Panc1 (cell line): ENCODE measurements at places on chromosomes 4 and X. TPM values are rescaled to one million over a fixed set of nuclear protein-coding genes. Genes with fewer than 3 reads are reported as not detected.

- DNase-seq: no peak
Observed at GRCh38 chr4:173527103-173527891, 2.7 kb downstream of the HAND2 start.

GRCh38 chr4:26753617-26754016 lies 107.0 kb upstream of the STIM2 start:
- DNase-seq: no peak

GRCh38 chr4:149884529-149885181 lies 69.0 kb upstream of the IQCM start:
- DNase-seq: no peak

DNA sequence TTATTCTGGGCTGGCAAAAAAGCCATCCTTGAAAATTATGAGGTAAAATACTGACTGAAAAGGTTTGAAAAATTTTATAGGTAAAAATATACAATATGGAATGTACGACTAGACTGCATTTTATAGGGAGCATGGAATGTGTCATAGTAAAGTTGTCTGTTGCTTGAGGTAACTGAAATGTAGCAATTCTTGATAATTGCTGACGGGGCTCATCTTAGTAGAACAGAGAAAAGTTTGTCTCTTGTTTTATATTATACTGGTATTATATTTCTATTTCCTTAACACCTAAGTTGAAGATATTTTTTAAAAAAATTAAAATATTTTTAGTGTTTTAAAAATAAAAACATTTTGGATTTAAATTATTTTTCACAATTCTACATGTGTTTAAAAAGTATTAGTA lies 11.0 kb downstream of the GRIA2 start:
- DNase-seq: no peak

GRCh38 chr4:112185740-112186670 lies 40.8 kb downstream of the FAM241A start:
- no peak for DNase-seq

DNA sequence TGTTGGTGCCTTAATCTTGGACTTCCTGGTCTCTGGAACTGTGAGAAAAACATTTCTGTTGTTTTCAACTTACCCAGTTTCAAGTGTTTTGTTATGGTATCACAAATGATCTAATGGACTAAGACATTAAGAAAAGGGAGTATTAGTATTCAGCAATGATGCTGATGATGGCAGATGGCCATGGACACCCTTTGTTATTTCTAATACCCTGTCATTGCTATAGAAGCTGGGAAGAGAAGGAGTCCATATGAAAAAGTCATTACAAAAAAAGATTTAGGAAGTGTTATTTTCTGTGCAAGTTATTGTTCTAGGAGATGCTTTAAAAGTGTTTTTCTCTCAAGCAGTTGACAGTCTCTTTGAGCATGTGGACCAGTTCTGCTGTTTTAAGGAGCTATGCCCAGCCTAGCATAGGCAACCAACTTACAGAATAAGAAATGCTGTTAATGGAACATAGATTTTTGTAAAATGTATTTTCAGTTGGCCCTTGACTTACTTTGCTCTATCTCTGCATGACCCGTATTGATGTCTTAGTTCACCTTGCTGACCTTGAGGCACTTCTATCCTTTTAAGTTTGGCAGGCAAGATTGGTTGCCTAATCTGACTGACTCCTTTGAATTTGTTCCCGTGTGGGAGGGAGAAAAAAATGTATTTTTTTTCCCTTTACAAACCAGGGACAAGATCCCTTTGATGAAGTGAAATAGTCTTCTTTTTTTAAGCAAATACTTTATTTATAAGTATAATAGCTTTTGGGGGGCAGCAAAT lies 6.0 kb upstream of the AFP start:
- no peak for DNase-seq

- no peak for DNase-seq
Observed at GRCh38 chr4:107519053-107519452, 201.0 kb downstream of the PAPSS1 start.

GRCh38 chrX:18406531-18407266 lies 18.7 kb upstream of the CDKL5 start:
- DNase-seq: no peak

GRCh38 chr4:26151615-26152014 lies 169.2 kb upstream of the RBPJ start:
- no peak for DNase-seq

DNA sequence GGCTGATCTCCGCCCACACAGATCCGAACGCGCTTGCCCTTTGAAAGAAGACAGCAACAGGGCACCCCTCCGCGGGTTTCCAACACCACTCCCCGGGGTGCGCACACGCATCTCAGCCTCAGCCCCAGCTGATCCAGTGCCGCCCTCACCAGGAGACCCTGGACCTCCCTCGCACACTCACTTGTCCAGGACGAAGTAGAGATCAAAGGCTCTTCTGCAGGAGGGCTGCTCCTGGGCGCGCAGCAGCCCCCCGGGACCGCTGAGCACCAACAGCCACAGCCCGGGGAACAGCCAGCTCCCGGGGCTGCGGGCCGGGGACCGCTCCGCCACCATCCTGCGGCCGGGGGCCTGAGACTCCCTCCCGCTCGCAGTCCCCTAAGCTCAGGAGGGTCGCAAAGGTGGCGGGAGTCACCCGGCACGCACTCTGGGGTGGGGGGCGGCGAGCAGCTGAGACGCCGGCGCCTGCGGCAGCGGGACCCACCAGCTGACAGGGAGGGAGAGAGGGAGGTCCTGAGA lies 743 bp downstream of the ANTXR2 start:
- no peak for DNase-seq

DNA sequence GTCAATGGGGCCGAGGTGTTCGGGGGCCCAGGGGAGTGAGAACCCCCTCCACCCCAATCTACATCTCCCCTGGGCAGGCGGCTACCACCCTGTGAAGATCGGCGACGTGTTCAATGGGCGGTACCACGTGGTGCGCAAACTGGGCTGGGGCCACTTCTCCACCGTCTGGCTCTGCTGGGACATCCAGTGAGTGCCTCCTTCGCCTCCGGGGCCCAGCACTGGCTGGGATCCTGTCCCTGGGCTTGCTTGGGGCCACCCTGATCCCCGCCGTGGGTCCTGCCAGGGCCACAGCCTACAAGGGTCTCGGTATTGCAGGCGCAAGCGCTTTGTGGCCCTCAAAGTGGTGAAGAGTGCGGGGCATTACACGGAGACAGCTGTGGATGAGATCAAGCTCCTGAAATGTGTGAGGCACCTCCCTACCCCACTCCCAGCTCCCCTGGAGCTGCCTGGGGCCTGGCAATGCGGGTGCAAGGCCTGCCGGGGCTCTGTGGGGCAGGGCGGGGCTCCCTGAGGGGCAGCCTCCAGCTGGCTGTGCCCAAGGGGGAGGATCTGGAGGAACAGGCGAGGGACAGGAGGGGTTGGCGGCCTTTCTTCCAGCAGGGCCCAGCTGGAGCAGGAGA lies 697 bp downstream of the SRPK3 start:
- no peak for DNase-seq

- no peak for DNase-seq
Observed at GRCh38 chrX:17550011-17550410, 175.0 kb downstream of the NHS start.

GRCh38 chr4:149791851-149792250 lies 23.8 kb downstream of the IQCM start:
- no peak for DNase-seq

DNA sequence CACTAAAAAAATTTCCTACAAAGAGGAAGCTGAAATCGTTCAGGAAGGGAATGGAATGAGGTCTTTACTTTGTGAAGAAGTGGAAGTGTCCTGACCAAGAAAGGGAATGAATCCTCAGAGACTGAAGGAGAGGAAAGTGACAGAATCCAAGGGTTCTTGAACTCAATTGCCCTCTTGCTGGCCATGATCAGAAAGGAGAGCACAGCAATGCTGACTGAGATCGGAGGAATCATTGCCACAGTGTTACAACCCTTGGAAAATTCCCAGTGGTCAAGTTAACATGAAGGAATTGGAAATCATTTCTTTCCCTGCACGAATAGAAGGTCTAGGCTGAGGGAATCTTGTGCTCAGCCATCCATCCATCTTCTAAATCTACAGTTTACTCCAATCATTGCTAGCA lies 190.0 kb upstream of the NEIL3 start:
- no peak for DNase-seq

- DNase-seq: no peak
Observed at GRCh38 chr4:1359144-1359501, 12.1 kb downstream of the UVSSA start.

- no peak for DNase-seq
Observed at GRCh38 chr4:7013175-7013574, 30.0 kb upstream of the TADA2B start.

DNA sequence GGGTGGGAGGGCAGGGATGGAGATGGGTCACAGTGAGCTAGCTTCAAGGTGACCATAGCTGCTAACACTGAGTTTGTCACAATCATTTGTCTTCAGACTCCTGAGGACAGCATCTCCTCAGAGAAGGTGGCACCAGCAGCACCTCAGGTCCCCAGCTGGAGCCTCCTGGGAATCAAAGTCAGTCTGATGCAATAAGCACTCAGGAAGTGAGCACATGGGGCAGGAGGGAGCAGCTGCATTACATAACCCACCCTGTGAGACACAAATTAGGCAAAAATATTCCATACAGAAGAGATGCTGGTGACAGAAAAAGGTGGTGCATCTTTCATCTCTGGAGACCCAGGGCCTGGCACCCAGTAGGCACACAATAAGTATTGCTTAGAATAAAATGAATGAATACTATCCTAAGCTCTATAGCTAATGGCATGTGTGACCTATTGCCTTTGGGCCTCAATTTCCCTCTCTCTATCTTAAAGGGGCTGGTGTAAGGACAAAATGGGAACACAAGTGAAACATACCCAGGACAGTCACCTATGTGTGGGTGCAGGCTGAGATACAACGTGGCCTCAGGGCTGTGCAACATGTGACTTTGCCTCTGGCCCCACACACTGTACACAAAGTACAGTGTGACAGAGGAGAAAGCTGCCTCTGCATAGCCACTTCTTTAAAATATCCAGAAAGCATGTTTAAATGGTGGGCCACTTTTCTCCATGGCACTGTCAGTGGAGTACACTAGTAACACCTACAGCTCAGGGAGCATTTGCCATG lies 37.1 kb downstream of the SLC39A8 start:
- DNase-seq: no peak

DNA sequence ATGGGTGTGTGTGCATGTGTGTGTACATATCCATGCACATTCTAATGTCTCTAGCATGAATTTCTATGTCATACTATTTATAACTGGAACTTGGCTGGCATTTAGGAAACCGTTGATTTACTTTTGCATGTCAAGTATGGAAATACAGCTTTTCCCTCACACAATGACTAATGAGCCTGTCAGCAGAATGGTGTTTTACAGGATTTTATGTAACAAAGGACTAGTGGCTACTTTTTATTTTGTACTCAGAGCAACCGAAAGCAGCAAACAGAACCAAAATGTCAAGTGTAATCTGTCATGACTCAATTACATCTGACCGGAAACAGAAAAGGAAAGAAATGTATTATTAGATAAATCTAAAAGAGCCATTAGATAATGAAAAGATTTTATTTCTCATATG lies 1911.5 kb upstream of the AGA start:
- no peak for DNase-seq

GRCh38 chr4:123649645-123650391 lies 253.2 kb downstream of the SPRY1 start:
- no peak for DNase-seq

DNA sequence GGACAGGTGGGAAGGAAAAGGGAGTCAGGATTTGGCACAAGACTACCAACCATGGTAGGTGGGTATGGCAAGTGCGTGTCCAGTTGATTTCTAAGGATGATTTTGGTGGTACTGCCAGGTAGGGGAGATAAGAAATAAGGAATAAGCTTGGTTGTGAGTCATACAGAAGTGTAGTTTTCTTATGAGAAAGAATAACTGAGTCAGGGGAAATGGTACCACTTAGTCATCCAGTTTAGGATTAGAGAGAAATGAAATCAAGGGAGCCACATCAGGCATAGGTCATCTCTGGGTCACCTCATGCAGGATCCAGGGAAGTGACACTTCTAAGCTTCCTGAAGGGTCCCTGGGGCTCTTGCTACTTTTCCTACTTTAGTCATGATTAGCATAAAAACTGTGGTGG lies 107.1 kb upstream of the C1GALT1C1 start:
- DNase-seq: no peak

DNA sequence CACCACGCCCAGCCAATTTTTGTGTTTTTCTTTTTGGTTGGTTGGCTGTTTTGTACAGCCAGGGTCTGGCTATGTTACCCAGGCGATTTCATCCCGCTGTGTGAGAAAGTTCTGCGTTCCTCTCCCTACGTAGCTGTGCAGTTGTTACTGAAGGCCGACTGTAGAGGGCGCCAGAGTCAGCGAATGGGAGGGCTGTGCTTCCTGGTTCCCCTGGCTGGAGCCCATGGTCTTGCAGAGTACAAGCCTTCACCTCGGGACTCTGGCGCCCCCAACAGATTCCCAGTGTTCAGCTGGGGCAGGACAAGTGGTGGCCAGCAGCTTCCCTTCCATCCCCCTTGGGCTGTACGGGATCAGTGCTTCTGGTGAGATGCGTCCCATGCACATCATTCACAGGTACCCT lies 5.6 kb upstream of the CT45A1 start:
- no peak for DNase-seq

- DNase-seq: no peak
Observed at GRCh38 chrX:155048977-155049619, 21.8 kb downstream of the CMC4 start.

GRCh38 chr4:121278811-121279368 lies 101.9 kb downstream of the QRFPR start:
- no peak for DNase-seq

TMEM255A gene
- total RNA-seq: 0.31 TPM

SSX1 gene
- total RNA-seq: 0.13 TPM

SNCA gene
- 6.0 TPM for total RNA-seq

TMLHE gene
- total RNA-seq: 36.4 TPM

UTP14A gene
- total RNA-seq: 64.2 TPM

TLR10 gene
- total RNA-seq: 0.05 TPM

MRPL1 gene
- 18.3 TPM for total RNA-seq

TCP11X2 gene
- total RNA-seq: not detected

CCKAR gene
- total RNA-seq: not detected

KIAA1210 gene
- total RNA-seq: not detected

CYTL1 gene
- total RNA-seq: not detected

GNRHR gene
- total RNA-seq: not detected

PNCK gene
- 2.3 TPM for total RNA-seq

TIMP1 gene
- 131 TPM for total RNA-seq

SLC10A4 gene
- 1.2 TPM for total RNA-seq

SPANXA1 gene
- not detected for total RNA-seq

CDS1 gene
- total RNA-seq: 16.1 TPM
